ENCODE measurements at places on chromosomes 5 and 9.

DNA sequence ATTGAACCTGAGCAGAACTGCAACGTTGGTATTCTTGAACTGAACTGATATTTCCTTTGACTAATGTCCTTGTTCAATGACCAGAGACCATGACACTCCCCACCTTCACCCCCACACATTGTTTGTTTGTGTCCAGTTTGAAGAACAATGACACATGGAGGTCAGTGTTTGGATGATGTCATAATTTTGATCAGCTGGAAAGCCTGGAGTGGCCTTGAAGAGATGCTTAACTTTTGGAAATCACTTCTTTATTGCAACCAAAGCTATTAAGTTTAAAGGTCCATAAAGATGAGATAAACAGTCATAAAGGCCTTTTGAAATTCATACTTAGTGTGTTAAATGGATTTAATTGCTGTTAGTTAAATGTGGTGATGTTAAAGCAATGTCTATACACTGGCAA is 92.7 kb downstream of the TMC1 start:
- DNase-seq = no peak

- DNase-seq = peak; percentile 68
Measured at GRCh38 chr5:94693043-94693822, 74.8 kb downstream of the SLF1 start.

- DNase-seq = peak; percentile 4
Measured at GRCh38 chr5:10735569-10736276, 25.3 kb downstream of the DAP start.

DNA sequence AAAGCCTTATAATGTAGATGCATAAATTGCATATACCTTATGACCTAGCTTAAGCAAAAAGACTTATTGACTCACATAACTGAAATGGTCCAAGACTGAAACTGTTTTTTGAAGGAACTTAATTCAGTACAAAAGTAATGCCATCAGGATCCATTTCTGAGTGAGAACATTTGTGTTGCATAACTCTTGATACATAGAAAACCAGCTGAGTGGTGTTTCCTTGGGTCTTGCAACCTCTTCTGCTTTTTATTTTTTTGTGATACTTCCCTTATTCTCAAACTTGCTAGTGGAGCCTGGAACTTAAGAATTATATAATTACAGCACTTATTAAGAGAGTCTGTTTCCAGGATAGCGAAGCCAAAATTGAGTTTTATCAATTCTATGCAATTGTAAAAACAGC is 272.0 kb downstream of the MAN2A1 start:
- DNase-seq = peak; percentile 73

DNA sequence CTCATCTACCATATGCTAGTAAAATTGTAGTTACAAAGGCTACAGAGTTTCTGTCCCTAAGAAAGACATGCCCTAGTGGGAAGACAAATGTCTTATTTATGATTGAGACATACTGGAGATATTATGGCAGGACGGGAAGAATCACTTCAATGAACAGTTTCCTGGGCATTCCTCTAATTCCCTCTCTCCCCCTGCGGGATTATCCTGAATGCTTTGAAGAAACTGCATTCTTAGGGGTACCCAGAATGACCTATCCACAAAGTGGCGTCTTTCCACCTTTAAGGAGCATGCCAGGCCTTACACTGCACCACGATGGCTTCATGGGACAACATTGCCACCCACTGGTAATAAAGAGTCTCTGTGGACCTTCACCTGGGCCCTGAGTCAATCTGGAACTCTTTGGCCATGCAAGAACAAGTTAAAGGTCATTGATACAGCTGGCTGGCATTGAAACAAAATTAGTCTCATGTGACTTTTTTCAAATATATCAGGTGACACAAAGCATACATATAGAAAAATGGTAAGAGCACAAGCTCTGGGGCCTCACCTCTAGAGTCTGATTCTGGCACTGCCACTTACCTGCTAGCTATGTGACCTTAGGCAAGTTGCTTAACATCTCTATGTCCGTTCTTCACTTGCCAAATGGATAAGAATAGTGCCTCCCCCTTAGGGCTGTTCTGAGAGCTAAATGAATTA is 32.0 kb downstream of the ANKRD55 start:
- peak; percentile 85 for DNase-seq

DNA sequence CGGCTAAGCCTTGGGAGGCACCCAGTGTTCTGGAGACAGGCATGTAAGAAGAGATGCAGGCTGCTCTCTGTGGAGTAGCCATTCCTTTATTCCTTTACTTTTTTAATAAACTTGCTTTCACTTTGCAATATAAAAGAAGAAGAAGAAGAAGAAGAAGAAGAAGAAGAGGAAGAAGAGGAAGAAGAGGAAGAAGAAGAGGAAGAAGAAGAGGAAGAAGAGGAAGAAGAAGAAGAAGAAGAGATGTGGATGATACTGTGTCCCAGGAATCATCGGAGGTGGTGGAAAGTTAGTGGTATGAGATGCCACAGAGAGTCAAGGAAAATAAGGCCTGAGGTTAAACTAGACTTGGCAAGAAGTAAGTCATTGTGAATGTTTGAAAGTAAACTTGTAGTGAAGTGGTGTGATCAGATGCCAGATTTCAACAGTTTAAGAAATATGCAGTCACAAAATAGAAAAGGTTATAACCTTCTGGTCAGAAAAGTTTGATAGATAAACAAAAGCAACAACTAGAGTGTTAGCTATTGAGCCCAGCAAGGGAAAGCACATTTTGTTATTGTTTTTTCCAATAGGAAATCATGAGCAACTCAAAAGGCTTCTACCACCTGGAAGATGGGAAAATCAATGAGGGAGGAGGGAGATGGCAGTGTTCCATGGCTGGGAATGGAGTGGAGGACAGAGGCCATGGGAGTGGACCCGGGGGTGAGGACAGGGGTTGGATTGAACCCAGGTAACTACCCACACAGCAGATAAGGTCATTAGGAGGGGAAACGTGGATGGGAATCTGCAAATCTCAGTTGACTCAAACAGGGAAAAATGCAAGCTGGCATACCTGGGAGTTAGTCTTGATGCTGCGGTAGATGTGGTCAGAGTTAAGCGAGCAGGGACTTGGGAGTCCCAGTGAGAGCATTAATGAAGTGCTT is 16.8 kb downstream of the AOPEP start:
- no peak for DNase-seq

- no peak for DNase-seq
Measured at GRCh38 chr9:94926431-94926800, 199.9 kb downstream of the AOPEP start.

- DNase-seq = peak; percentile 38
Measured at GRCh38 chr9:88090151-88090581, 48.1 kb downstream of the SPATA31C2 start.

DNA sequence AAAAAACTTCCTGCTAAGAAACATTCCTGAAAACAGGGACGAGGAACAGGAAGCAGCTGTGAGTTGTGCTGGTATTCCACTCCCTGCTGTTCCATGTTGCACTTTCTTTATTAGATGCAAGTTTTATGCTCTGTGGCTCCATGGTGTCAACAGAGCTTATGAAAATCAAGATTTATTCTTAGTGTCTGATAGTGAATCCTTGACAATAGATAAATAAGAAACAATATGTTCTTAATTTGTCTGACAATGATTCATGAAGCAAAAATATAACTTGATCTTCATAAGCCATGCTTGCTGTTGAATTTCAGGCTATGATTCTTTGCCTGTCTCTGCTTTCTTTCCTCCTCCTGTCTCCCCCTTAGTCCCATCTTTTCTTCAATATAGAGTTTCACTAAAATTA is 119.6 kb downstream of the DROSHA start:
- DNase-seq = no peak

DNA sequence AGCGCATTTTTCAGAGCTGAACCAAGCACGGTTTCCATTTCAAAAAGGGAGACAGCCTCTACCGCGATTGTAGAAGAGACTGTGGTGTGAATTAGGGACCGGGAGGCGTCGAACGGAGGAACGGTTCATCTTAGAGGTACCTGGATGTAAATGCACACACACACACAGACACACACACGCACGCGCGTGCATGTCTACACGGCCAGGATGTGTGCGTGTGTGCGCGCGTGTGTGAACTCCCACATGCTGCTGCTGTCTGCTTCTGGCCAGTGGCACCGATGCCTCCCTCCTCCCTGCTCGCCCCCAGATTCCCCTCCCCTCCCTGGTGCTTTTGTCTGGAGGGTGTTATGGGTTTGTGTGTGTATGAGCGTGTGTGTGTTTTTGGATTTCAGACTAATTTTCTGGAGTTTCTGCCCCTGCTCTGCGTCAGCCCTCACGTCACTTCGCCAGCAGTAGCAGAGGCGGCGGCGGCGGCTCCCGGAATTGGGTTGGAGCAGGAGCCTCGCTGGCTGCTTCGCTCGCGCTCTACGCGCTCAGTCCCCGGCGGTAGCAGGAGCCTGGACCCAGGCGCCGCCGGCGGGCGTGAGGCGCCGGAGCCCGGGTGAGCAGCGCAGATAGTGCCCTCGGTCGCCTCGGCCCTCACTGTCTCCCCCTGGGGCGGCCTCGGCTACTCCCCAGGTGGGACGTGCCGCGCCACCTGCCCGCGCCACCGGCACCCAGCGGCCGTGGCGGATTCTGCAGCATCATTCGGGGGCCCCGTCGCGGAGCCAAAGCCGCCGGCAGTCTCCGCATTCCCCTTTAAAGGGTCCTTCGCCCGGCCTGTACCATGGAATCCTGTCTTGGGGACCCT is at the start of gene NTRK2:
Gene NTRK2 (plus strand): TSS at position 442 of the 850 bp plus-strand sequence. CDS start 1,020 bp downstream, outside the sequence.
- no peak for DNase-seq

- peak; percentile 30 for DNase-seq
Measured at GRCh38 chr5:169325273-169325672, 24.3 kb upstream of the SLIT3 start.

GRCh38 chr5:78472469-78473106 is 112.2 kb downstream of the SCAMP1 start:
- peak; percentile 77 for DNase-seq

GRCh38 chr5:118553662-118554061 is 434.7 kb downstream of the DTWD2 start:
- no peak for DNase-seq
